DMS79 (cell line): ENCODE measurements at places on chromosomes 7 and 10.

DNA sequence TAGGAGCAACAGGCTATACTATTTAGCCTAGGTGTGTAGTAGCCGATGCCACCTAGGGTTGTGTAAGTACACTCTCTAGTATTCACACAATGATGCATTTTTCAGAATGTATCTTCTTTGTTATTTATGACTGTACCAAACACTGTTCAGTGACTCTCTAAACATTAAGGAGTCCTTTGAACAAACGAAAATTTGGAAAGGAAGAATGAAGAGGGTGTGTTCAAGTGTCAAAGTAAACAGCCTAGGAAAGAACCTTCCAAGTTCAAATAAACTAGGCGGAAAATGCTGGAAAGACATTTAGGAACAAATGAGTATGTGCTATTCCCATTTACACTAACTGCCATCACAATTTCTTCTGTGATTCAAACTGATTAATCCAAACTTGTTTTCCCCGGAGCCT, 142.4 kb downstream of the CHCHD3 start:
- no peak for DNase-seq

GRCh38 chr10:53403688-53404087, 631.1 kb upstream of the MBL2 start:
- DNase-seq, result no peak

GRCh38 chr7:115548756-115549155, 481.8 kb downstream of the TFEC start:
- DNase-seq, result no peak

GRCh38 chr7:10225275-10225674, 748.4 kb upstream of the PHF14 start:
- no peak for DNase-seq

DNA sequence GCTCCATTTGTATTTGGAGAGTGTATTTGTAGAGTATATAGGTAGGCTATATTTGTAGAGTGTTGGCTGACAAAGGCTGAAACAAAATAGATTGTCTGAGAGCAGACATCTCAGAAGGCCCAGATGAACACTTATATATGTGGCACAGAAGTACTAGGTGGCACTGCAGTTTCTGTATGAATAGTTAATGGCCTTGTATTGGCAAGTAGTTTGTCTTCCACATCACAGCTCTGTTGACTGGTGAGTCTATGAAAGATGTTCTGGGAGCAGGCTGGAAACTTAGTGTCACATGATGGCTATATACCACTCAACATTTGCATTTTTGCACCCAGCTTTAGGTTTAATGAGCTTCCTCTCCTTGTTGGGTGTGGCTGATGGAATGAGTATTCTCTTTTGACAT, 51.9 kb downstream of the CCNY start:
- DNase-seq, result no peak

GRCh38 chr7:129530795-129531391, 28.6 kb downstream of the SMKR1 start:
- DNase-seq, result no peak
